Heart left ventricle (tissue), 16 donors: ENCODE measurements at places on chromosomes 2 and 18. TPM values are rescaled to one million over a fixed set of nuclear protein-coding genes. Genes with fewer than 3 reads are reported as not detected.

- no peaks in the 10 kb centered on the region for H3K27me3 ChIP-seq
- no peak overlapping the region for H3K4me3 ChIP-seq
- H3K36me3 ChIP-seq, result no peaks in the 10 kb centered on the region
- no peaks in the 10 kb centered on the region for H3K4me1 ChIP-seq
- no peak overlapping the region for H3K27ac ChIP-seq
Measured at GRCh38 chr2:191311627-191312026, 66.4 kb downstream of the MYO1B start.

DNA sequence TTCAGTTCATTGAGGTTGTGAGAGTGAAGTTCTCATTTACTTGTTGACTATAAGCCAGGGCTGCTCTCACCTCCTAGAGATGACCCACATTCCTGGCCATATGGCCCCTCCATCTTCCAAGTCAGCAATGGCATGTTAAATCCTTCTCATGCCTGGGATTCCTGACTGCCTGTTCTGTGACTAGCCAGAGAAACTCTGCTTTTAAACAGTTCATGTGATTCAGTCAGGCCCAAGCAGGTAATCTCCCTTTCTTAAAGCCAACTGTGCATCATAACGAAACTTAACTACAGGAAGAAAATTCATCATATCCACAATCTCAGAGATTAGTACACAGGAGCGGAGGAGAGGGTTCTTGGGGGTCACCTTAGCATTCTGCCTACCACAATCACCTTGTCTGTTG, 11.5 kb downstream of the DPP4 start:
- DNase-seq, result no peak
- H3K4me3 ChIP-seq, result no peak overlapping the region
- H3K27ac ChIP-seq, result no peak overlapping the region
- H3K4me1 ChIP-seq, result no peaks in the 10 kb centered on the region

DNA sequence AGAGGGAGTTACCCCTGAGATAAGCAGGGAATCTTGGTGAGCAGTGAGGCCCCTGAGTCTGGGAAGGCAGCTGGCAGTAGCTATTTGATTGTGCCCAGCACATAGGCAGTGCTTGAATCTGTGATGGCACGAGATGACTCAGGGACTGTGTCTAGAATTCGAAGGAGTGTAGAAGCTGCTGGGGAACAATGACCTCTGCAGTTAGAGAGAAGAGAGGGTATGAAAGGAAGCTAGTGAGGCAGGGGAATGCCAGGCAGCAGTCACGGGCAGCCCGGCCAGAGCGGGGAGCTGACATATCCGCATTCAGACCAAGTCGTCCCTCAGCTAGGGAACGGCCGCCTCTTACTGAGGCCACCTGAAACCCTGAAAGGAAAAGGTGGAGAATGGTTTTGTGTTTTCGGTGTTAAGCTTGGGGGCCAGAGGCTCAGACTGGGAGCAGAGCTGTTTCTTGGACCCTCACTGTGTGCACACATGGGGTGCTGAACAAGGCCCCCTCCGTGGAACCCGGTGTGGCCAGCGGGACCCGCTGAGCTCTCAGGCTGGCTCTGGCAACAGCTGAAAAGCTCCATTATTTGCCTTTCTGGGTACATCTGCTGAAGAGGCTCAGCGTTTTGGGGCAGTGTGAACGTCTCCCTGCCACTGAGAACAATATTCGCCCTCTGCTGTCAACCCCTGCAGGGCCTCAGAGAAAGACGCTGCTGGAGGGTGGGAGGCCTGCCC, 32.9 kb downstream of the ARHGEF4 start:
- H3K4me3 ChIP-seq, result no peak overlapping the region
- H3K36me3 ChIP-seq, result no peaks in the 10 kb centered on the region
- H3K4me1 ChIP-seq, result no peaks in the 10 kb centered on the region
- DNase-seq, result no peak
- H3K27ac ChIP-seq, result no peak overlapping the region

DNA sequence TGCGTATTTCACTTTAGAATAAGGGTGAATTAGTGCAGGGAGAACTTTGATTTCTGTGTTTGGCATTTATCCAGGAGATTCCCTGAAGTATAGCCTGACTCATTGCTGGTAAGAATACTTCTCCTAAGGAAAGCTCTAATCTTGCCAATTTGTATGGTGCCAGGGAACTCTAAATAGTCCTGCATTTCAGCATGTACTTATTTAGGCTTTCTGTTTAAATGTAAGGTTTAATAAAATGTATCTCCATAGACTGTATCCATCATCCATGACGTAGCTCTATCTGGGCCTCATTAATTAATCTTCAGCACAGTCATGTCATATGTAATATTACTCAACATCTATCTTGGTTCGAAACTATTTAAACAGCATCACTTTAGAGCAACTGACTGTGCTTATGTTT, 127.7 kb downstream of the DOK6 start:
- H3K27me3 ChIP-seq, result no peaks in the 10 kb centered on the region
- H3K4me1 ChIP-seq, result no peaks in the 10 kb centered on the region
- no peak overlapping the region for H3K4me3 ChIP-seq

DNA sequence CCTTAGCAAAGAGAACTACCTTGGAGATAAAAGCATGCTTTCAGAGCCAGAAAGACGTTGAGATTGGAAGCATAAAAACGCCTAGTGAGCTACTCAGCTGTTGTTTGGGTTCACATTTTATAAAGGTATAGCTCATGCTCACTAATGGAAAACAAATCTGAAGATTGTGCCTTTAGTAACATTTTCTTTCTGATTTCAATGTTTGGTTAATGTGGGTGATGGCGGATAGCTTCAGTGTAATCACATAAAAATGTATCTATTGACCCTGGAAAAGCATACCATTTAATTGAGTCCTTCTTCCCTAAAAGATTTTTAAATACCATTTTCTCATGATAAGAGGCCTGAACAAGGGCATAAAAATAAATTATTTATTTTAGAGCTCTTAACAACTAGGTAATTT, 73.4 kb downstream of the DTNA start:
- no peaks in the 10 kb centered on the region for H3K36me3 ChIP-seq
- H3K4me1 ChIP-seq, result peaks cover 7% of the 10 kb centered on the region
- H3K27ac ChIP-seq, result no peak overlapping the region
- H3K4me3 ChIP-seq, result no peak overlapping the region
- no peak for DNase-seq
- no peaks in the 10 kb centered on the region for H3K27me3 ChIP-seq

Gene ABHD3
- 2.1 TPM for total RNA-seq

- H3K27me3 ChIP-seq, result peaks cover 3% of the 10 kb centered on the region
- H3K4me1 ChIP-seq, result no peaks in the 10 kb centered on the region
- H3K27ac ChIP-seq, result no peak overlapping the region
- DNase-seq, result no peak
- no peaks in the 10 kb centered on the region for H3K36me3 ChIP-seq
- no peak overlapping the region for H3K4me3 ChIP-seq
Measured at GRCh38 chr2:175393851-175394250, 212.3 kb upstream of the ATP5MC3 start.

DNA sequence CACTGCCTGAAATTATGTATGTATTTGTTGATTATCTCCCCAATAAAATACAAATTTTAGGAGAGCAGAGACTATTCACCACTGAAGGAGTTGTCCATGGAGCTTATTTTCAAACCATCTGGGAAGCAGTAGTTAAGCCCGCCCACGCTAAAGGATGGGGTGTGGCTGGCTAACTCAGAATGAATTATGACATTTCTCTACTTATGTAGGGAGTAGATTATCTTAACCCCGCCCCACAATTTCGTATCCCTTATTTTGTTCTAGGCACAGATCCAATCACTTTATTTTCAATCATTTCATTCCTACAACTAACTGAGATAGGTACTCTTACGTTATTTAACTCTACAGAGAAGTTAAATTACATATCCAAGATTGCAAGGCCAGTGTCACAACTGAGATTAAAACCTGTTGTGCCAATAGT, 1.4 kb upstream of the LAPTM4A start:
- no peaks in the 10 kb centered on the region for H3K36me3 ChIP-seq
- no peaks in the 10 kb centered on the region for H3K27me3 ChIP-seq
- no peak overlapping the region for H3K27ac ChIP-seq
- peak; percentile 68 for DNase-seq

Gene FAHD2B
- 19.1 TPM for total RNA-seq

- no peak overlapping the region for H3K4me3 ChIP-seq
- H3K27ac ChIP-seq, result no peak overlapping the region
- no peaks in the 10 kb centered on the region for H3K36me3 ChIP-seq
- no peak for DNase-seq
- no peaks in the 10 kb centered on the region for H3K27me3 ChIP-seq
Measured at GRCh38 chr18:40058811-40059570, 1896.0 kb upstream of the PIK3C3 start.

DNA sequence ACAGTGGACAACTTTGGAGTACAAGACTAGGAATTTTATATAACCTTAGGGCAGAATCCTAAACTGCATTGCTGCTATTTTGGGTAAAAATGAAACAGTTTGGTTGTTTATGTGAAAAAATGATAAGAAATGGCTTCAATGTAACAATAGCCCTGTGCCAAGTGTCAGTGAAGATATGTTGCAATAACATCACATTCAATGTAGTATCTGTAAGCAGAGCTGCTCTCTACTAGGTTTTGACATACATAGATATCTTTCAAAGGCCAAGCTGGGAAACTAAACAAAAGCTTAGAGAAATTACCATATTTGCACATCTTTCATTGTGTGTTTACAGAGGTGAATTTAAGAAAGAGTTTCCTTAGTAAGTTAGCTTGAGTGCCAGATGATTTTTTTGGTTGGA, 135.0 kb upstream of the DOK6 start:
- H3K4me3 ChIP-seq, result no peak overlapping the region
- no peaks in the 10 kb centered on the region for H3K4me1 ChIP-seq
- H3K27ac ChIP-seq, result no peak overlapping the region
- H3K27me3 ChIP-seq, result no peaks in the 10 kb centered on the region
- DNase-seq, result no peak
- no peaks in the 10 kb centered on the region for H3K36me3 ChIP-seq

Gene ZCCHC2
- total RNA-seq, result 23.4 TPM
